ENCODE measurements at places on chromosomes 5 and 9.
A peak's percentile ranks its signal among the peaks of the same experiment; 100 is the strongest.

DNA sequence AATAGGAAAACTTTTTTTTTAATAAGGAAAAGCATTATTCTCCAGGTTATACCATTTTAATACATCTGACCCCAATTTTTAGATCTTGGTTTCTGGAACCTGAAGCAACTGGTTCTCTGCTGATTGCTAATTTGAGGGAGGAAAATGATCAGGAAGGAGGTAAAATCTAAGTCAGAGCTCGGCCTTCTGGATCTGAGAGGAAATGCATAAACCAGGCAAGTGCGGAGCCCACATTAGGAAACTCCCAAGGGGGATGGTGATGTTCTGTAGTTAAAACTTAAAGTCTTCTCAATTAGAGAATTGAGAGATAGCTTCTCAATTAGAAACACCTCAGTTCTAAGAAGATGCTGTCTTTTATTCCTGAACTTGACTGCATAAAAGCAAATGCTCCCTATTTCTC, 113.5 kb downstream of the TSSK1B start:
- no peak for DNase-seq

DNA sequence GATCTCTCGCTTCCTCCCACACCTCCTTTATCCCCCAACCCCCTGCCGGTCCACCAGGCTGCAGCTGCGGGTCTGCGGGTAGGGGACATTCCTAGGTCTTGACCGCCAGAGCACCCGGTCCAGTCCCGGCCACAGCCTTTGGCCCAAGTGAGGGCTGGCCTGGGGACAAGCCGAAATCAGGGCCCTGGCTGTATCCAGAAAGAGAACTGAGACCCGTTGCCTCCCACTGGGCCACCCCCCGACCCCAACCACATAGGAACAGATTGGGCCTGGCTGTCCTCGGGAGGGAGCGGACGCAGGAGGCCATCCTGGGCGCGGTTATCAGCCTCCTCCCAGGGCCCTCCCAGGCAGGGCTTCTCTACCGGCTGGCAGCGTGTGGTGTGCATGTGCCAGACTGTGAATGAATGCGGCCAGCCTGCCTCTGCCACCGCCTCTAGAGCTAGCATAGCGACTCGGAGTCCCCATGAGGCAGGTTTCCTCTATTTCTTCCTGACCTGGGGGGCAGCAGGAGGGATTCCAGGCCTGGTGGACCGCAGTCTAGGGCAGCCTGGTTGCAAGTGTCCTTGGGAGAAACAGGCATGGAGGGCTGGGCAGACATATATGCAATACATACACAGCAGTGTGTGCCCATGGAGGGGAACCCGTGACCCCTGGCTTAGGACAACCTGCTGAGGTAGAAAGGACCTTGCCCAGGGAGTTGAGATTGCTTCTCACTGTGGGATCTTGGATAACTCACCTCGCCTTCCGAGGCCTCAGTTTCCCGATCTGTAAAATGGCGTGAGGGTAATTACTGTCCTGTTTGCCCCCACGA, 1.2 kb downstream of the N4BP3 start:
- DNase-seq, result no peak

- no peak for DNase-seq
Measured at GRCh38 chr9:137241490-137242268, 592 bp downstream of the TUBB4B start.

GRCh38 chr9:113355040-113355596, 5.8 kb downstream of the BSPRY start:
- DNase-seq, result no peak

GRCh38 chr5:115815693-115816225, 700 bp downstream of the CDO1 start:
- DNase-seq, result peak; percentile 35
